ENCODE measurements at places on chromosomes 4 and X. TPM values are rescaled to one million over a fixed set of nuclear protein-coding genes. Genes with fewer than 3 reads are reported as not detected.

DNA sequence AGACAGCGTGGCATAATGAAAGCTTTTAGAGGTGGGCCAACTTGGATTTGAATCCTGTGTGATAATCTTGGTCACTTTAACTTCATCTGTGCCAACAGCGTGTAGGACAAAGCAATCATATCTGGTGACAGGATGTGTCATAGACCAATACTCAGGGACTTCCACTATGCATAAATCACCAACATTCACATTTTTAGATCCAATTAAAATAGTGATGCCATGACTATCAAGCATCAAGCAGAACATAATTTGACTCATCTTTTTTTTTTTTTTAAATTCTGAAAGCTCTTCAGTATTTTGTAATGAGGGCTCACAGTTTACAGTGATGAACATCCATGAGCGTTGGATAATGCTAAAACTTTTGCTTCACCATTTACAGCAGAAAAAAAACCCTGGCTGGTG, 27.3 kb upstream of the RAPGEF2 start:
- DNase-seq, result no peak

- DNase-seq, result no peak
Measured at GRCh38 chrX:25925946-25926345, 212.2 kb upstream of the MAGEB18 start.

Gene PF4V1
- total RNA-seq, result not detected

- no peak for DNase-seq
Measured at GRCh38 chr4:141609243-141609642, 27.1 kb upstream of the IL15 start.

- DNase-seq, result no peak
Measured at GRCh38 chr4:172173206-172173605, 360.0 kb downstream of the GALNTL6 start.

- no peak for DNase-seq
Measured at GRCh38 chr4:174099712-174100111, 183.8 kb downstream of the FBXO8 start.

DNA sequence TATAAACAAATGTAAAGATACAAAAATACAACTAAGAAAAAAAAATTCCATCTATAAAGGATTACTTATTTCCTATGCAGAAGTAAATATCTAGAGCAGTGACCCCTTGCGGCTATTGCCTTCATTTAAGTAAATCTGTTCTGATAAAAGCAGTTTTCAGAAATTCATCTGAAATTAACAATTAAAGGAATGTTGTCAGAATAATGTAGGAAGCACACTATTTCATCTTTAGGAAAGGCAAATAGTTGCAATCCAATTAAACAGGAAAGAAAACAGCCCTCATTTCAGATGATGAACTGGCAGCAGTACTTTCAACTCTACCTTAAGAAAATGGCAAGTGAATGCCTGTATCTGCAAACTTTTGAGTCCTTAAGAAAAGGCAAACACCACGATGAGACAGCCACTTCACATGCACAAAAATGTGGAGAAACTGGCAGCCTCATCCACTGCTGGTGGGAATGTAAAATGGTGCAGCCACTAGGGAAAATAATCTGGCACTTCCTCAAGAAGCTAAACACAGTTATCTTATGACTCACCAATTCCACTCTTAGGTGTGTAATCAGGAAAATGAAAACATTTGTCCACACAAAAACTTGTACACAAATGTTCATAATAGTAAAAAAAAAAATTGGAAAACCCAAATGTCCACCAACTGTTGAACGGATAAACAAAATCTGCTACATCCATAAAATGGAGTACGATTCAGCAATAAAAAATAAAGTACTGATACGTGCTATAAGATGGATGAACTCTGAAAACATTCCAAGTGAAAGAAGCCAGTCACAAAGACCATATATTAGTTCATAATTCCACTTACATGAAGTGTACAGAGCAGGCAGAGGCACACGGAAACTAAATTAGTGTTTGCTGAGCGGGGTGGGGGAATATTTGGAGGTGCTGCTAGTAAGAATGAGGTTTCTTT, 2.0 kb upstream of the THAP9 start:
- DNase-seq, result no peak

Gene PAGE5
- total RNA-seq, result not detected

GRCh38 chr4:147862043-147862692, 130.3 kb downstream of the ARHGAP10 start:
- no peak for DNase-seq

Gene HAUS3
- total RNA-seq, result 10.8 TPM

- DNase-seq, result no peak
Measured at GRCh38 chrX:132732236-132732635, 226.2 kb downstream of the HS6ST2 start.

DNA sequence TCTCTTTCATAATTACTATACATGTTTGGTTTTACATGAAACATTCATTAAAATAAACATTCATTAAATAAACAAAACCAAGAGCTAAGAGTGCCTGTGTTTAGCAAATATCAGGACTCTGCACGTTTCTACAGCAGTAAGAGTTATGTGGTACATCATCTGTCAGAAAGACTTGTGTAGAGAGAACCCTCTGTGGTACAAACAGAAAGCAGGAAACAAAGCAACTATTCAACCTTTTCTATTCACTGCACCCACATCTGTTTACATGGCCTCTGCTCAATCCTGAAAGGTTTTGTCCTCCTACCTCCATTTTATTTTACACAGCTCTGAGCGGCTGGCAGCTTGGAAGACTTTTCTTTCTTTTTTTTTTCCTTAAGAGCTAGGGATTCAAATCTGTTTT, 90.7 kb upstream of the PCDH18 start:
- no peak for DNase-seq

DNA sequence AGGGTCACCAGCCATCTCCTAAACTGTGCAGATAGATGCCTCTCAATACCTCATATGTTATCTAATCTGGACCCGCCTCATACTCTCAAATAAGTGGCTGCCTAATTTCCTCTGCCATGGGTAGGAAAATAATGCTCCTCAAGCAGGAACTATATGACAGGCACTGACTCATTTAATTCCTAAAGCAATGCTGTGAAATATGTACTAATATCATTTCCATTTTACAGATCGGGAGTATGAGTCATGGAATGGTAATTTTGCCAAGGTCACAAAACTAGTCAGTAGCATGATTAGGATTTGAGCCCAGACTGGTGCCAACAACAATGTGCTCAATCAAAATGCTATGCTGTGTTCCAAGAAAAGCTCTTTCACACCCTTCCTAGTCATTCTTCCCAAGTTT, 3.0 kb upstream of the NXT2 start:
- DNase-seq, result no peak

DNA sequence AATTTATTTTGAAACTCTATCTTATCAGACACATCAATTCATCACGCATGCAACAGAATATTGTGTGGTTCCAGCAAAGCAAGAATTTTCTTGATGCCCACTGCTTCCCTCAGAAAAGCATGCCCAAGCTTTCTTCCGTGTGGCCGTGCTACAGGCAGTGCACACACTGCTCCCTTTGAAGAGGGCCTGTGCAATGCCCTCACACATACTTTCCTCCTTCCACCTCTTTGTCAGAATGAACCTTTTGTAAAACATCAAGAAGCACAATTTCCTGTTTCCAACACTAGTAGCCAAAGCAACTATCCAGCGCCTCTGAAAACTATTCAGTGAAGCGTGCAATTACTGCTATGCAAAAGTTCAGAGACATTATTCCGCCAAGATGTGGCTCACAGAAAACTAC, 201.7 kb downstream of the NLGN4X start:
- no peak for DNase-seq

DNA sequence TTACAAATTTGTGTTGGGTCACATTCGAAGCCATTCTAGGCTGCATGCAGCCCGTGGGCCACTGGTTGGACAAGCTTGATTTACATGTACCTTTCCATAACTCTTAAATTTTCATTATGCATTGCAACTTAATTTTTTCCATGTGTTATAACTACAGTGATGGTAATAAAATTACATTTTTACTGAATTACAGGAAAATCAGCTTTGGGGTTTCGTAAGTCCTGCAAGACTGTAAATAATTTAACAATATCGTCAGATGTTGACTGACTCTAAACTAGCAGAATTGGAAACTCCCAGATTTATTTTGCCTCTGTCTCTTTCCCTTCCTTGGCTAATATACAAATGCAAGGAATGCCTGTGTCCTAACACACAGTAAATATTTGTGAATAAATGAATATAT, 88.0 kb upstream of the RAPGEF2 start:
- no peak for DNase-seq

- no peak for DNase-seq
Measured at GRCh38 chr4:791898-792625, 33.9 kb downstream of the CPLX1 start.

Gene NALF2
- total RNA-seq, result not detected

- no peak for DNase-seq
Measured at GRCh38 chr4:71830-72229, 18.7 kb downstream of the ZNF595 start.

GRCh38 chrX:136203438-136203837, 47.8 kb downstream of the MAP7D3 start:
- DNase-seq, result no peak

- DNase-seq, result no peak
Measured at GRCh38 chr4:183130328-183131155, 31.5 kb downstream of the WWC2 start.

DNA sequence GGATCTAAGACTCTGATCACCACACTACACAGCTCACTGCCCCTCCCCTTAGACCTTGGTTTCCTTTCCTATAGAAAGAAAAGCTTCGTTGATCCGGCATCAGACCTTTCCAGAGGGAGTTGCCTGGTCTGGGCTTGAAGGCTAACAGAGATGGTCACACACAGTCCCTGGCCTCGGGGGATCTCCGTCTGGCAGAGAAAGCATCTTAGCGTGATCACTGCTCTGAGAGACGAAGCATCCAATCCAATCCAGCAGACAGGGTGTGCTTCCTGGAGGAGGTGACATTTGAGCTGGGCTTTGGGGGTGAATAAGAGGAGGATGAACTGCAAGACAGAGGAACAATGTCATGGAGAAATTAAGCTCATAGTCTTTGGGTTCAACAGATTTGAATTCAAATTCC, 49.5 kb downstream of the HTRA3 start:
- no peak for DNase-seq

GRCh38 chrX:40468033-40468846, 112.5 kb upstream of the ATP6AP2 start:
- no peak for DNase-seq

DNA sequence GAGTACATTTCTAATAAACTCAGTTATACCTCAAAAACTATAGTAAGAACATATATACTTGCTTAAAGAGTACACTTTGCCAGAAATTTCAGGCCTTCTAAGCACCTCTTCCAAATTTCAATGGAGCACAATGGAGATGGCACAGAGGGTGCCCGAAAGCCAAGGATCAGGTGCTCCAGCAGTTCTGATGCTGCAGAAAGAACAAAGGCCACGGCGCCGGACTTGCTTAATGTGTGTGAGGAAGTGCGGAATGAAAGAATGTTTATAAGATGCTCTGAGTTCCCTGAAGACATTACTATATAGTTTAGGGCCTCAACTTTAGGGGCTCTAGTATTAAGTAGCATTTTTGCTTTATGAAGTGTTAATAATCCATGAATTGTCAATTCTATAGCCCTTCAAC, 44.3 kb downstream of the GASK1B start:
- no peak for DNase-seq

- no peak for DNase-seq
Measured at GRCh38 chr4:7375427-7375826, 59.3 kb downstream of the PSAPL1 start.

Gene CCSER1
- 6.7 TPM for total RNA-seq

Gene SPANXN4
- not detected for total RNA-seq

DNA sequence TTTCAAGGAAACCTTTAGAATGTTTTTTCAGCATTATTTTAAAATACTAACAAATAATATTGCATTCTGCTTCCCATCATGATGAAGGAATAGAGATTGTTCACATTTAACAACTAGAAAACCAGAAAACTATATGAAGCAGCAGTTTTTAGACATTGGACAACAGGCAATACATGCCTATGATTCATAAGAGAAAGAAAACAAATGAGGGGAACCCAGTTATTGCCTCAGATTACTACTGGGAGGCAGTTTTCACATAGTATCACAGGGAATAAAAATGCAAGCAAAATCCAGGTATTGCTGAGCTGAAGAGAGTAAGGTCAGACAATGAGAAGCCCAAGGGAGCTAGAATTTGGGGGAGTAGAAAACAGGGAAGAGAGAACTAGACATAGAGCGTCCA, 373.6 kb downstream of the MAPK10 start:
- DNase-seq, result no peak

Gene HSFX4
- not detected for total RNA-seq

Gene HNRNPH2
- total RNA-seq, result 37.3 TPM

Gene HTN3
- not detected for total RNA-seq

- no peak for DNase-seq
Measured at GRCh38 chr4:154277172-154277571, 214.4 kb downstream of the DCHS2 start.

Gene TSPAN7
- total RNA-seq, result 10.7 TPM

Gene CT45A10
- not detected for total RNA-seq

GRCh38 chrX:123854329-123854728, 5.5 kb upstream of the XIAP start:
- DNase-seq, result no peak

DNA sequence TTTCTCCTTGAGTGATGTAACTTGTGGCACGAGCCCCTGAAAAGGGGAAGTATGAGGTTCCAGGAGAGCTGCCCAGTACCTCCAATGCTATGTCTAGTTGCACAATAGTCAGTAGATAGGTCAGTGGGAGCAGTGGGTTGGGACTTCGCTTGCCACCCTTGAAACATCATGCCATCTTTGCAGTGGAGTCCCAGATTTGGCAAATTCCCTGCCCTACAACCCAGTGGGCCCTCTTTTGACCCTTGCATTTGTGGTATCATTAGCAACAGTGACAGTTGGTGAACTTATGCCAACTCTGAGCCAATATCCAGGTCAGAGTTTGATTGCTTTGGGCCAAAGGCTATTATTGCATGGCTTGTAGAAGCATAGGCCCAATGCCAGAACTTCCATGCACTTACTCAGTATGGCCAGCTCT, 12.3 kb downstream of the FHL1 start:
- no peak for DNase-seq

Gene PCDH11X
- total RNA-seq, result 2.4 TPM

Gene LRCH2
- total RNA-seq, result 0.42 TPM

Gene NSG1
- total RNA-seq, result 42.2 TPM

All from suprapubic skin (tissue), 4 donors.